ENCODE measurements at places on chromosomes 4 and X. TPM values are rescaled to one million over a fixed set of nuclear protein-coding genes. Genes with fewer than 3 reads are reported as not detected.

The GPR82 gene
- polyA plus RNA-seq, result 1.4 TPM

The ARHGAP36 gene
- polyA plus RNA-seq, result 0.70 TPM

The CCNB3 gene
- polyA plus RNA-seq, result 0.40 TPM

The TRPC3 gene
- polyA plus RNA-seq, result 0.64 TPM

The CTAG1A gene
- not detected for polyA plus RNA-seq

Data from large intestine (tissue), 12 donors.